ENCODE measurements at places on chromosomes 13 and 19.

GRCh38 chr19:48391100-48392005 lies at the start of gene KDELR1:
KDELR1 (minus strand) TSS chr19:48391551; CDS start chr19:48391358, 193 bp downstream.
- DNase-seq, result no peak

- DNase-seq, result no peak
These were observed 67.4 kb upstream of the EDNRB start for GRCh38 chr13:77985866-77986636.

DNA sequence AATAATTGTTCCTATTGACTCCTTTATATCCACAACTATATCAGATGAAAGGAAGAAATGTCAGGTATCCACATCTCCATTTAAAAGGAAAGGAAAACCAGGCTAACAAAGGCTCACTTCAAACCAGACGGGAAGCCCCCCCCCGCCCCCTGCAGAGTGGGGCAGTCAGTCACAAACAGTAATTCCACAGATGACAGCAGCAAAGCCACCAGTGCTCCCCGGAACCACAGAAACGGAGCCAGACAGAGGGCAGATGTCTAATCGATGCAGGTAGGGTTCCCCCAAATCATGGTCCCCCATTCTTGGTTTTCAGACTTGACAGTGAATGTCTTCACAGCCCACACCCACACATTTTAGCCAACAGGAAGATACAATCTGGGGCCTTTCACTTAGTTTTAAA lies 100.8 kb downstream of the STK24 start:
- DNase-seq, result peak; percentile 22

DNA sequence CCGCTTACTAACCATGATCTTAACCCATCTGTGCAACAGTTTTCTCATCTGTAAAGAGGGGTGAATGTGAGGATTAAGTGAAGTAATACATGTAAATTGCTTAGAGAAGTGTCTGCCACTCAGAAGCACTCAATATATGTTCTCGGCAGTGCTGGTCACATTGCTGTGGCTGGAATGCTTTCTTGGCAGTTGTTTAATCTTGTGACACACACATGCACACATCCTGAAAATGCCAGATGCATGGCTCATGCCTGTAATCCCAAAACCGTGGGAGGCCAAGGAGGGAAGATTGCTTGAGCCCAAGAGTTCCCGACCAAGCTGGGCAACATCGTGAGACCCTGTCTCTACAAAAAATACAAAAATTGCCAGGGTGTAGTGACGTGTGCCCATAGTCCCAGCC lies 4.9 kb upstream of the DMKN start:
- DNase-seq, result no peak

DNA sequence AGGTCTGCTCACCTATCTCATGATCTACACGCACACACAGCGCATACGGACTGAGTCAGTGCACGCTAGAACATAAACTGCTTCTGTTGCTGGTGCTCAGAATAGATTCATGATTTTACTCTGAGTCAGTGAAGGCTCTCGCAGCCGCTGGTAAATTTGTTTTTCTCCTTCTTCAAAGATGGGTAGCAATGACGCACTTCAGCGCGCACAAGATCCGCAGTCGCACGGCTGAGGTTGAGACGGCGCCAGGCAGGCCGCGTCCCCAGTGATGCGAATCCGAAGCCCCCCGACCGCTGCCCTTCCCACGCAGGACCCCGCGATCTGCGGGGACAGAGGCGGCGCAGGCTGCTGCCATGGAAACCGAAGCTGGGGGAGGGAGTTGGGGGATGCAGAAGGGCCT lies 103.7 kb upstream of the USP29 start:
- DNase-seq, result no peak

DNA sequence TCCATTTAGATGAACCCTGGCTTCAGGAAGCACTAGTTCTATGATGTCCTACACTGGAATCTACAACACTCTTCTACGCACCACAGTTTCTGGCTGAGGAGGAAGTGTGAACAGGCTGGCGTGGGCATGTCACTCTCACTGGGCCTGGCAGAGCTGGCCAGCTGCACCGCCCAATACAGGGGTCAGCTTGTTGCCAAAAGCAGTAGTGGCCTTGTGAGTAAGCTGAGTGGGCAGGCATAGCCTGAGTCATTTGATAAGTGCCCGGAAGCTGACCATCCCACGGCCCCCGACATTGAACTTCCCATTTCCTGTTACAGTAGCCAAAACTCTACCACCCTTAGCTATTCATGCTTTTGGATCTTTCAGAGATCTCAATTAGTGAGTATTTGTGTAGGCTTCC lies 240.9 kb upstream of the SERP2 start:
- DNase-seq, result no peak

GRCh38 chr19:47507012-47507411 lies 7.9 kb downstream of the NAPA start:
- no peak for DNase-seq

- no peak for DNase-seq
These were observed 151.0 kb upstream of the TMTC4 start for GRCh38 chr13:100825557-100825956.

- no peak for DNase-seq
These were observed 412 bp downstream of the ZNF528 start for GRCh38 chr19:52398081-52398441.

GRCh38 chr19:2376784-2377519 lies 16.9 kb downstream of the TMPRSS9 start:
- DNase-seq, result no peak

DNA sequence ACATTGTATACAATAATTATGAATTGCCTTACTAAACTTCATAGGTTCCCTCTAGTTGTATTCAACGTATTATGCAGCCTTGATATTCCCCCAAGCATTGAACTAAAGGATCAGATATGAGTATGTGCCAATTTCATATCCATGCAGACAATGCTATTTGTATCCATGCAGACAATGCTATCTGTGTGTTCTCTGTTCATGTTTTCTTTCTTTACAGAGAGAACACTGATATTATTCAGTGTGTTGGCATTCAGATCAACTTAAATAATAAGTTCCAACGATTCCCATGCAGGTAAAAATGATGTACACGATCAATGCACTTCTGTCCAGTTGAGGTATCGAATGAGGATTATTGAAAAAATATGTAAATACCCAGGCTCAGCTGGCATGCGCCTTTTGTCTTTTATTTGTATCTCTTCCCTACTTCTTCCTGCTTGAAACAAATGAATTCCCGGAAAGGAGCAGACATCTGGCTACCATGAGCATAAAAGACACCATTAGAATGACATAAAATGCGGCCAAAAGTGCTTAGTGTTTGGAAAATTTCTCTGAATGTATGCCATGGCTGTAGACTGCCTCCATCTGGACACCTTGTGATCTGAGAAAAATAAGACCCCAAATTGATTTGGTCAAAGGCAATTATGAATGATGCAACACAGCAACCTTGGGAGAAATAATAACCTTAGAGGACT lies 731.5 kb downstream of the SLITRK1 start:
- no peak for DNase-seq

- no peak for DNase-seq
These were observed 85.1 kb upstream of the UFM1 start for GRCh38 chr13:38264363-38265131.

DNA sequence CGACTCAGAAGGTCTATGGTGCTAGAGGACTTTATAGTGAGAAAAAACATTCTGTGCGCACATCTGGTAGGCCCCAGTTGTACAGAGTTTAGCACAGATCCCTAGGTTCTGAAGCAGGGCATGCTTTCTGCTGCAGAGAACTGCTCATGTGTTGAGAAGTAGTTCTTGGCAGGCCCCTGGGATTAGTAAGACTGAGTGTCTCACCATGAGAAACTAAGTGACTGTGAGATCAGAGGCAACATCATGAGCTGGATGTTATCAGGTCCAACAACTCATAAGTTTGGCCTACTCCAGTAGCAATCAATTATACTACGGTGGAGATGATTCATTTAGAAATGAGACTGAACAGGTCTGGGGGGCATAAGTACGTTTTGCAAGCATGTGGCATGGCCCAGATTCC lies 507.4 kb upstream of the KLF12 start:
- DNase-seq, result no peak

All from activated CD8-positive, alpha-beta memory T cell treated with anti-CD3 and anti-CD28 coated beads for 1 hour (primary cell).